GM23248 (cell line): ENCODE measurements at places on chromosomes 1 and 21. TPM values are rescaled to one million over a fixed set of nuclear protein-coding genes. Genes with fewer than 3 reads are reported as not detected.

Gene ZMYND12
- 0.13 and 3.2 TPM in 2 replicates for total RNA-seq

Gene ACTA1
- 0.22 TPM in 1 of 2 replicates, not detected in the other for total RNA-seq

Gene CHIA
- not detected in 2 replicates for total RNA-seq

DNA sequence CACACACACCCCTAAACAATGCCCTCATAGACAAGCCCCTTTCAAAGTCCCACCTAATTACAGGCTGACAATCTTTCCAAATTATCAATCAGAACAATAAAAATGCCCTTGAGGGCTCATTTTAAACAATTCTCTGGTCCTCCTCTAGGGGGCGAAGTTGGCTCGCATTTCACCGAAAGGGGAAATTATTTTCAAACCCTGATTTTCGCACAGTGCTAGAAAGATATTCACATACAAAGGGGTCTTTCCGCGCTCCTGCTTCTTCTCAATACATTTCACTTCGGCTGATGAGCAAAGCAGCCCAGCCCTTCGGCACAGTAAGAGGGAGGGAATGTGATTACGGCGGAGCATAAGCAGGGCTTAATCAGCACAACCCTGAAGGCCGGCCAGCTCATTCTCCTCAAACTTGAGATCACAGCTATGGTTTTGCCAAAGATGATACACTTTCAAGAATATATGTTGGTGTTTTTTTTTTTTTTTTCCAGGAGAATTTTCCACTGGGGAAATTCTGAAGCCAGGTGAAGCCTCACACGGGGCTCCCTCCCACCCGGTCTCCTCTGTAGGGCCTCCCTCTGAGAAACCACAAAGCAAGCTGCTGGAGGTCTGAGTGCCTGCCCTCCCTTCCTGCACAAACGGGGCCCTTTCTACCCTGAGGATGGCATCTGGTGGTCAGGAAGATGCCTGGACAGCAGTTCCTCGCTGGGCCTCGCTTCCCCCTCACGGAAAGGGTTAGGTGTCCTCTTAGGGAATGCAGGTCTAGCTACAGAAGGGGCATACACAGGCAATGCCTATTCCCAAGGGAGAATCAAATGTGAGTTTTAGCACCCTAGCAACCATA, 66.9 kb downstream of the GNG12 start:
- peak; percentile 98 for DNase-seq

DNA sequence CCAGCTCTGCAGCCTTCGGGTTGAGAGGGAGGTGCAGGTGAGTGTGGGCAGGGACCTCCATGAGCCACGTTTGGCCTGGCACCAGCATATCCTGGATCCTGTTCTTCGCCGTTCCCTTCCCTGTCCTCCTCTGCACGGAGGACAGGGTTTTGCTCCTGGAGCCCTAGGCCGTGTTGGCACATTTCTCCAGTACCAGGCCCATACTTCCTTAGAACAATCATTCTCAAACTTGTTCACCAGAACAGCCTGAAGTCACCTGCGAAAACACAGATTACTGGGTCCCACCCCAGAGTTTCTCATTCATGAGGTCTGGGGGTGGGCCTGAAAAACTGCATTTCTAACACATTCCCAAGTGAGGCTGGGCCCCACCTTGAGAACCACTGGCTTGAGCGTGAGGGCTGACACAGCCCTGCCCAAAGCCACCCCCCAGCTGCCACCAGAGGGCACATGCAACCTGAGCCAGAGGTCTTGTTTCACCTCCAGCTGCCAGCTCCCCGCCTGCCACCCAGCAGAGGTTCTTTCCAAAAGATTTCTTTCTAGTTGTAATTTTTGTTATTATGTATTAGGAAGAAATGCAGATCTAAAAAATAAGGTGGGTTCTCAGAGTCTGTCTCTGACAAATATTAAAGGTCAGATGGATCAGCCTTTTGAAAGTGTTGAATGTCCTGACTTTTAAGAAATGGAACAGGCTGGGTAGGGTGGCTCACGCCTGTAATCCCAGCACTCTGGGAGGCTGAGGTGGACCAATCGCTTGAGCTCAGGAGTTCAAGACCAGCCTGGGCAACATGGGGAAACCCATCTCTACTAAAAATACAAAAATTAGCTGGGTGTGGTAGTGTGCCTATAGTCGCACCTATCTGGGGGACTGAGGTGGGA, 39.6 kb upstream of the LDLRAP1 start:
- DNase-seq: peak; percentile 34

DNA sequence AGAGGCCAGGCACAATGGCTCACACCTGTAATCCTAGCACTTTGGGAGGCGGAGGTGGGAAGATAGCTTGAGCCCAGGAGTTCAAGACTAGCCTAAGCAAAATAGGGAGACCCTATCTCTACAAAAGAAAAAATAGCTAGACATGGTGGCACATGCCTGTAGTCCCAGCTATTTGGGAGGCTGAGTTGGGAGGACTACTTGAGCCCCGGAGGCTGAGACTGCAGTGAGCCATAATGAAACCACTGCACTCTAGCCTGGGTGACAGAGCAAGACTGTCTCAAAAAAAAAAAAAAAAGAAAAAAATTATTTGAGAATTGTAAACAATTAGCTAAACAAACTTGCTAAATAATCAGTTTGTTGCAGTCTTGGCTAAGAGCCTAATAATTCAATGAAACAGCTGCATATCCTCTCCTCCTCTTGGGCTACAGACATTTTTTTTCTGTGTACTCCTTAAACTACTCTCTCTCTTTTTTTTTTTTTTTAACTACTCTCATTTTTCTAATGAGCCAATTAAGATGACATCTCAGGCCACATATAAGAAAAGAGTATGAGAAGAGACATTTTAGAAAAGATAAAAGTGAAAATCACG, 10.5 kb upstream of the DNAJB4 start:
- DNase-seq: no peak

DNA sequence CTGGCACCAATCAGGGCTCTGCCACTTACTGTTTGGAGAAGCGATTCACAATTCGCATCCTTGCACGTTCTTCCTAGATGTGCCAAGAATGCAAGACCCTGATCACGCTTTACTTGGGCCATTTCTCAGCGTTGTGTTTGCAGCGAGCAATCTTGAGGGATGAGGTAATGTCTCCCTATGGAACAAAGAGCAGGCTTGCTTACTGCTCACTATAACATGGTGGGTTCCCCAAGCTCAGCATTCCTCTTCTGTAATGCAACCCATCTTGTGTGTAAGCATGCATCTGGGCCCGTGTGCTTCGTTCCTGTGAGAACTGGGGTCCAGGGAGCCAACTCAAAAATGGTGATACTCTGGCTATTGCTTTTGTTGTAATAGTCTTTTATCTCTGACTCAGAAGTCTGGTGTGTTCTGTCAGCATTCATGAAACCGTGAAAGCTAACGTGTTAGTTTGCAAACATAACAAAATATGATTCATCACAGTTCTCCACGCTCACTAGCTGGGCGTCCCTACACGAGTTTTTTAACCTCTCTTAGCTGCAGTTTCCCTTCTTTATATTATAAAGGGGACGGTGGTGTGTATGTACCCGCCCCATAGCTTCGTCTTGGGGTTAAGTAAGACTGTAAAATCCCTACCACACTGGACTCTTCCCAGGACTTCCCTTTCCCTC, 33.3 kb downstream of the DNTTIP2 start:
- peak; percentile 95 for DNase-seq

- no peak for DNase-seq
Measured at GRCh38 chr1:207711285-207711684, 40.6 kb upstream of the CD46 start.

GRCh38 chr1:108691128-108691941, 775 bp upstream of the PRPF38B start:
- DNase-seq: peak; percentile 55

- no peak for DNase-seq
Measured at GRCh38 chr1:76715474-76715873, 151.8 kb upstream of the ST6GALNAC5 start.

GRCh38 chr1:155643230-155643629, 33.2 kb downstream of the MSTO1 start:
- DNase-seq: no peak

DNA sequence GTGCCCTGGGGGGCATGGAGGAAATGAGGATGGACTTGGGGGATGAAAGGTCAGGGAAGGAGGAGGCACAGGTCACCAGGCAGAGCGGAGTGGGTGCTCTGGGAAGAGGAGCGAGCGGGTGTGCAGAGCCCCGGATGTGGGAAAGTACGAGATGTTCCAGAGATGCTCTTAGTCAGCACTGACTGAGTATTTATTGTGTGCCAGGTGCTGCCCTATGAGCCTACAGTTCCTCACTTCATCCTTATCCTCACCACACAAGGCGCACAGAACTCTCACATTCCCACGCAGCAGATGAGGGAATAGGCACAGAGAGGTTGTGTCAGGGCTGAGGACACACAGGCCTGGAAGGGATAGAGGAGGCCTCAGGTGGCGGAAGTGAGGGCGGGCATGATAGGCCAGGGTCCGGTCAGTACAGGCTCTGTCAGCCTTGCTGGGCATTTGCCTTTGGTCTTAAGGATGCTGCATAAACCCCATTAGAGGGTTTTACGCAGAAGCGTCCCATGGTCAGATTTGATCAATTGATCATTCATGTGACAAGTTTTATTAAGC, 77.3 kb downstream of the ARHGEF10L start:
- no peak for DNase-seq

DNA sequence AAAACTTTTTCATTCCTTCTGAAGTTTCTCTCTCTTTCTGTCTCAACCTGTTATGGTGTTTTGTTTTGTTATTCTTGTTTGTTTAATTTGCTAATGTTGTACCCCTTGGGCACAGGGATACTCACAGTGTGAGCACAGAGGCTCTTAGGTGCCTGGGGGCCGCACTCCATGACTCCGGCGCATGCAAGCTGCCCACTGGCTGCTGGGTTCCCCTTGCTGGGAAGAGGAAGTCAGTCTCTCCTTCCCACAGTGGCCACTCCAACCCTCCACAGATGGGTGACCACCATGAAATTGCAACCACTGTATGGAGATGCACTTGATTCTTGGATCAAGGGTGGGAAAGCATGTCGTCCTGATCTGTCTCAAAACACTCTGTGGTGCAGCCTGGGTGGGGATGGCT, 4.6 kb upstream of the CD1A start:
- no peak for DNase-seq
